DMS79 (cell line): ENCODE measurements at places on chromosomes 2 and 18.

DNA sequence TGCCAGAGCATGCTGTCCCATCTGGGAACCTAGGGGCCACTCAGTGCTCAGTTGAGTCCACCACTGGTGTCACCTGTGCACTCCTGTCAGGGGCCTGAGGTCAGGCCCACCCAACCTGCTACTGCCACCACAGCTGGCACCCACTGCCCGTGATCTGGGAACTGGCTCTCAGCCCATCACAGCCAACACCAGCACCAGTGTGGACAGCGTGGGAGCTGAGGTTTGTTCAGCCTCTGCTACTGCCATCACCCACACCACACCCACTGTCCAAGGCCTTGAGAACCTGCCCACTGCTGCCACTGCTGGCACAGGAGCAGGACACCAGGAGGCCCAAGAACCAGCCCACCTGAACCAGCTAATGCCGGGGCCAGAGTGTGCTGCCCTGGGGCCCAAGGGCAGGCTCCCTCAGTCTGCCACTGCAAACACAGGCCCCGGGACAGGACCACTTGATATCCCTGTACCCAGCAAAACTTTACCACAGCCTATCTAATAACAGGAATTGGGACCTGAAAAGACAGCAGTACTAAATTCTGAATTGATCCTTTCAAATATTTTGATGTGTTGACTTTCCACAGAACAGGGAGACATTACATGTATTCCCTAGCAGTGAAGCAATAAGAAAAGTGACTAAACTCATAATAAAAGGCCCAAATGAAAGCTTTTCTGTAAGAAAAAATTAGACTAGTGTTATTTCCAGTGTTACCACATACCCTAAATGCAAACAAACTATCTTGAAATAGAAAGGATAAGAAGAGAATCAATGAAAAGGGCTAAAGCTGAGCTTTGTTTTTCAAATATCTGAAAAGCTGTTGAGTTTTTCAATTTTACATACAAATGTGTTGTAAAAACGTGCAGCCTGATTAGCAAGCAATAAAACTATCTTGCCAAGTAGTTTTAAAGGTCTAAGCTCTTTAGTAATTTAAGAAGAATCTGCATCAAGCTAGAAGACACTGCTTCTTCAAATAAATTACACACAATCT, 640.7 kb downstream of the METTL4 start:
- no peak for DNase-seq

DNA sequence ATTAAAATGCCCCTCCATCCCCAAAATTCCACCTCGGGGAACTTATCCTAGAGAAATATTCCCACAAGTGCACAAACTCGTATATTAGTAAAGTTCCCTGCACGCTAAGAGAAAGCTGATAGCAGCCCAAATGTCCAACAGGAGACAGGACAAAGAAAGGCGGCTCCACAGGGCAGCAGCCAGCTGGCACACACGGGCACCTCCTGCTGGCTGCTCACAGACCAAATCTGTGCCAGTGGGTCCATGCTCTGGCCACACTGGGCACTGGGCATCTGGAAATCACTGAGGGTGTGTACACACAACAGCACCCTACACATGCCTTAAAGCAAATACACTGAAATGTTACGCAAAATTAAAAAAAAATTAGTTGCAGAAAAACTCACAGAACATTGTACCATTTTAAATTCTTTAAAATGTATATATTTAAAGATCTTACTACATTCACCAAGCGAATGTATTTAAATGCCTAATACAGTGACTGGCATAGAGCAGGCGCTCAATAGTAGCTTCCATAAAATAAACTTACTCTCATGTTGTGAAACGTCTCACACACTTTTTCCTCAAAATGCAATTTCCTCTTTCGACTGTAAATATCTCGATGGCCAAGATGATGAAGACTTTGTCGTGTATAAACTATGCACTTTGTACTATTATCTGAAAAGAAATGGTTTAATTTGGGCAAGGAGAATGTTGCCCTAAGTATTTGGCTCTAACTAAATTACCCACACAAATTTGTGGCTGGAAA, 19.4 kb downstream of the ZNF516 start:
- DNase-seq = no peak

GRCh38 chr2:75027886-75028285, 69.4 kb downstream of the POLE4 start:
- DNase-seq = no peak

- no peak for DNase-seq
These were observed 412.0 kb upstream of the TCF4 start for GRCh38 chr18:56000041-56000440.

- DNase-seq = no peak
These were observed 88.4 kb downstream of the BCL2L11 start for GRCh38 chr2:111209045-111209514.

GRCh38 chr2:143524119-143524553, 394.9 kb downstream of the ARHGAP15 start:
- DNase-seq = no peak

GRCh38 chr2:101299604-101300003, 8.9 kb downstream of the RNF149 start:
- no peak for DNase-seq

GRCh38 chr18:34928088-34928753, 113.0 kb upstream of the MAPRE2 start:
- no peak for DNase-seq

GRCh38 chr2:179664972-179665812, 196.2 kb downstream of the ZNF385B start:
- DNase-seq = no peak

DNA sequence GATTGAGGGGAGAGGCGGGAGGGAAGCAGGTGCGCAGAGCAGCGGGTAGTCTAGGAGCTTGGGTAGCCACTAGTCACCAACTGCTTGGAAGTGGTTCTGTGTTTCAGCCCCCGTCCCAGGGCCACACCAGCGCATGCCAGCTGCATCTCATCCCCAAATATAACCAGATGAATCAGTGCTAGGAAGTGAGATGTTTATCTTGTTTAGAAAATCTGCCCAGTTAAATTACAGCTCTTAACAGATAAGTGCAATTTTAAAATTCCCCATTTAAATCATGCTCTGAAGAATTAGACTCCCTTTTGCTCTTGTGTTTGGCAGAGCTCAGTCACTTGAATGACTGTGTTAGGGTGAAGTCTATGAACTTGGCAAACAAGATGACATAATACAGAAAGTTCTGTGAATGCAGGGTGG, 193.8 kb downstream of the SEPTIN10 start:
- DNase-seq = no peak

DNA sequence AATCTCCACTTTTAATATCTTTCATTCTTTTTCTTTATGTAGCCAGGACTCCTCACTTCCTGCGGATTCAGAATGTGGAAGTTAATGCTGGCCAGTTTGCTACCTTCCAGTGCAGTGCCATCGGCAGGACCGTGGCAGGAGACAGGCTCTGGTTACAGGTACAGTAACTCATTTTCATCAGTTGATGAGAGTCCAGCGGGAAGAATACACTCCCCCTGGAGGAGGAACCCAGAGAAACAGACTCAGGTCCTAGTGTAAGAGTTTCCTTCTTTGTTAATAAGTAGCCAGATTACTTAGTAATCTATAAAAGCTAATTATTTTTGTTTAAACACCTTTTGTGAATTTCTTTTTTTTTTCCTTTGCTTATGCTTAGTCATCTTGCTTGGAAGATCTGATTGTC, 359.4 kb downstream of the PTPRM start:
- no peak for DNase-seq

DNA sequence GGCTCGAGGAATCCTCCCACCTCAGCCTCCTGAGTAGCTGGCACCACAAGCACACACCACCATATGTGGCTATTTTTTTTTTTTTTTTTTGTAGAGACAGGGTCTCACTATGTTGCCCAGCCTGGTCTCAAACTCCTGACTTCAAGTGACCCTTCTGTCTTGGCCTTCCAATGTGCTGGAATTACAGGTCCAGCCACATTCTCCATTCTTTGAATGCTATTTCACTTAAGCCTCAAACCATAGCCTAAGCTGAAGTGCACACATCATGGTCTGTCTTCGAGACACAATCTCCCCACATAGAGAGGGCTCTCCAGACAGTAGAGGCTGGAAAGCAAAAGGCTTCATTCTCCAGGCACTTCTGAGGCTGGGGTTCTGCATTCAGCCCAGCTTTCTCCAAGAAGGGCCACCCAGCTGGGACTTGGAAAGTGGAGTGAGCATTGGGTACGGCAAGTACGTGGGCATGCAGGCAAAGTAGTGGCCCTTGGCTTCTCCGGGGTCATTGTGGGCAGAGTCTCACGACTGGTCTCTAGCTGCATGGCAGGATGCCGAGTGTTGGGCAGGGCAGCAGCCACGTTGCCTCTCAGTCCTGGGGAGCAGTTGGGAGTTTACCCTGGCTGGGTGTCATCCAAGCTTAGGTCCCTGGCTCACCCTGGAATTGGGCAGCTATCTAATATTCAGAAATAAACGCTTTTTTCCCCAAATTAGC, 78.2 kb upstream of the SMAD7 start:
- no peak for DNase-seq

DNA sequence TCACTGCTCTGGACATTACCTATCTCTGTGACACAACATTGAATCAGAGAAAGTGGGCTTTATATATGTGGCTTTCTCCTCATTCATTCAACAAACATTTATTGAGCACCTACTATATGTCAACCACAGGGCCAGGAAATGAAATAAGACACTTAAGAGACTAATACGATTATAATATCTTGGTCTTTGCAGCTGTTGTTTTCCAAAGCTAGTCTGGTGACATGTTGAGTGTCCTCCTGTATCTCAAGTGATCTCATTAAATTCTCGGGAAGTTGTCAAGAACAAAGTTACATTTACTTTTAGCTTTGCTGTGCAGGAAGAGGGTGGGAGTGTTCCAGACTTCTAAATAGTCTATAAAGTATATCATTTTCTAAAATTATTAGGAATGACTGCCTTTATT, 164.6 kb upstream of the SP5 start:
- no peak for DNase-seq

GRCh38 chr2:20823917-20824316, 1.0 kb upstream of the LDAH start:
- DNase-seq = no peak

DNA sequence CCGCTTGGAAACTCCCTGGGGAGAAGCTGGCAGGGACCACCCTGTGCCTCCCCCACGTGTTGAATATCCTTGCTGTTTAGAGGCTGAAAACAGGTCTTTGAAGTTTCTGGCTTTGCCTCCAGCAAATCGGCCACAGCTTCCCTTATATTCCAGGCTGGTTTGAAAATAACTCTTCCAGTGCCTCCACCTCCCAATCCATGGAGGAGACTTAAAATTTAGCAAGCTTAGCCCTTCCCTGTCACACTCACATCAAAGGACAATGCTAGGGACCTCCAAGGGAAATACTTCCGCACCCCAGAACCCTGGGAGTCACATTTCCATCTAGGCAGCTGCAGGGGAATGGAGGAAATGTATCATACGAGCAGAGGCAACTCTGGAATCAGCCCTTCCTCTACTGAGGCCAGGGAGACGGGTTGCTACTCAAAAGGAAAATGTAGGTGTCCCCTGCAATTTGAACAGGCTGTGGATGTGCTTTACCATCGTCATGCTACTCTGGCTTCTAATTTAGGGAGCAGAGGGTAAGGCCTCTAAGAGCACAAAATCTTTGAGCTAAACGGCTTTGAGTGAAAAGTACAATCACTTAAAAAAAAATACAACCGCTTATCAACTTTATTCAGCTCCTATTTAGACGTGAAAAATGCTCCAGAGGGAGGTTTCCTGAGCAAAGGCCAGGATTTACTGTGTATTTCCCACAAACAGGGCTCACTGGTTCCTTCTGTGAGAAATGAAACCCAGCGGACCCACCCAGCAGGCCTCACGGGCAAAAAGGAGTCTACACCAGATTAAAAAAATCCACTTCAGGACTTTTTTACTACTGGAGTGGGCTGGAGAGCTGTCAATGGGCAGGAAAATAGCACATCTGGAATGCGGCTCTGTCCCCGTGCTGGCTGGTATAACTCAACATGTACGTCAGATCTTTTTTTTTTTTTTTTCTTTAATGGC, 49.4 kb upstream of the PKDCC start:
- no peak for DNase-seq

GRCh38 chr2:46545015-46545839, 65.9 kb downstream of the TMEM247 start:
- DNase-seq = no peak

- peak; percentile 23 for DNase-seq
These were observed 86.6 kb upstream of the ZFP36L2 start for GRCh38 chr2:43312755-43313641.

GRCh38 chr18:24219561-24220317, 80.9 kb downstream of the CABYR start:
- DNase-seq = no peak

DNA sequence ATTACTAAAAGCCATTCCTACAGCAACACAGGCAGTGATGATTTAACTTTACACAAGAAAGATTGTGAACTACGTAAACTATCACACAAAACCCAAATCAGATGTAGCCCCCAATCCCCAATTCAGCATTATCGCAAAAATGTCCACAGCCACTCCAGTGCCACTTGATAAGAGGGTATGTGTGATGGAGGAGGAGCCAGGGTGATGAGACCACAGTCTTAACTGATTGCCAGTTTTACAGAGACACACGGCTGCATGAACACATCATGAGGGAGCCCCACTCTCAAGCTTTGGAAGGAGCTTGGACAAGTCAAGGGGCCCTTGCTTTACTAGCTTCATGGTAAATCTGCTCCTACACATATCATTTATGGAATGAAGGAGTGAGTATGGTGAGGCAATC, 116.0 kb downstream of the FAM161A start:
- no peak for DNase-seq

DNA sequence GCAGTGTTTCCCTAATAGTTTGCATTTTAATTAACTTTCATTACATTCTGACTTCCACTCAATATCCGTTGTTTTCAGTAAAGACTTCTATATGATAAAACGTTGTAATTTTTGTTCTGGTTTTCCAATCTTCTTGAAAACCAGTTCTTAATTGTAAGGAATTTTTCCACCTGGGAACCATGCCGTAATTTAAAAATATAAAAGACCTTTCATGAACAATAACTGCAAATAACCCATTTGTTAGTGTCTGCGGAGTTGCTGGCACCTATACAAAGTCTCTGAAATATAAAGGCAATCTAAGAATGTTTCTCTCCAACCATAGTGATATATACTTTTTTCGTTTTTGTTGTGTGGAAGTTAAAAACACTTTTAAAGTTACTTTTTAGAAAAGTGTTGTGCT, 7.7 kb upstream of the SATB2 start:
- DNase-seq = no peak

DNA sequence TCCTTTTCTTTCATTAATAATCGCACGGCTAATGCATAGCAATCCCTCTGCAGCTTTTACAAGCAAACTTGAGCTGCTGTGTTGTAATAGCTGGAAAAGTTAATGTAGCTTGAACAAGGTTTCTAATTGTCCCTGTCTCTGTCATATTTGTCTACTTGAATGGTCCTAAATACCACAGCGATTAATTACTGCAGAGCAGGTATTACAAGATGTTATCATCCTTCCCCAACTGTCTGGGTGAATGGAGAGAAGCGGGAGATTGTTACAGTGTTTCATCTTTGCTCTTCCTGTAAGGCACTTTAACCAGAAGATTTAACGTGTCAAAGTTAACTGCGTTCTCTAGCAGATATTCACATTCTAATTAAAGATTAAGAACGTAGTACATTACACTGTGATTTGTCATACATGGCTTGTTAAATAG, 422.2 kb upstream of the POU3F3 start:
- DNase-seq = no peak
